ENCODE measurements at places on chromosomes 7 and 10. TPM values are rescaled to one million over a fixed set of nuclear protein-coding genes. Genes with fewer than 3 reads are reported as not detected.

Gene TMEM106B
- total RNA-seq = 57.2 TPM

Gene PARG
- 22.9 TPM for total RNA-seq

DNA sequence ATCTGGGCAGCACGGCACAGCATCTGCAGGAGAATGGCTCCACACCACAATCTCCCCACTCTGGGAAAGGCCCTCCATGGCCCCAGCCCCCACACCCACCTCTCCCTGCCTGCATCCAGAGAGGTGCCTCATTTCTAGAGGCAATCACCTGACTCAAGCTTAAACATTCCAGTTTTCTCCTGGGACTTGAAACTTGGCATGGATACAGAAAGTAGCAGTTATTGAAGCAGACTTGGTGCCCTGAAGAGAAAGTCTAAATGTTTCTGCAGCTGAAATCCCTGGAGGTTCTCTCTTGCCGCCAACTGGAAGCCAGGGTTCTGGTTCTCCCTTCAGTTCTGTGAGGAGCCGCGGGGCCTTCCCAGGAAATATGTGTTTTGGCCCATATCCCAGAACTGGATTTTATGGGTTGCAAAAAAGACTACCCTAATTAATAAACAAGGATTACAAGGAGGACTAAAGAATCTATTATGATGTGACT lies 122.8 kb downstream of the SKIDA1 start:
- DNase-seq = no peak

GRCh38 chr7:55121249-55121648 lies 102.4 kb downstream of the EGFR start:
- DNase-seq = no peak

DNA sequence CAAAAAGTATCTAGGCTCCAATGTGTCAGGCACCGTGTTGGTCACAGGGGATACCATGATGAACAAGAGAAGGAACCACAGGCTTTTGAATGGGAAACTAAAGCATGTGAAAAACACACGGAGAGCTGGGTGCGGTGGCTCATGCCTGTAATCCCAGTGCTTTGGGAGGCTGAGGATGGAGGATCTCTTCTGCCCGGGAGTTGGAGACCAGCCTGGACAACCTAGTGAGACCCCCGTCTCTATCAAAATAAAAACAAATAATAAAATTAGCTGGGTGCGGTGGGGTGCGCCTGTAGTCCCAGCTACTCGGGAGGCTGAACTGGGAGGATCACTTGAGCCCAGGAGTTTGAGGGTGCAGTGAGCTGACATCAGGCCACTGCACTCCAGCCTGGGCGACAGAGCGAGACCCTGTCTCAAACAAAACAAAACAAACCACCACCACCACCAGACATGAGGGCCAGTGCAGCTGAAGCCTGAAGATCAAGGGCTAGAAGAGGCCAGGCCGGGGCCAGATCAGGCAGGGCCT lies 611 bp upstream of the COPS6 start:
- no peak for DNase-seq

DNA sequence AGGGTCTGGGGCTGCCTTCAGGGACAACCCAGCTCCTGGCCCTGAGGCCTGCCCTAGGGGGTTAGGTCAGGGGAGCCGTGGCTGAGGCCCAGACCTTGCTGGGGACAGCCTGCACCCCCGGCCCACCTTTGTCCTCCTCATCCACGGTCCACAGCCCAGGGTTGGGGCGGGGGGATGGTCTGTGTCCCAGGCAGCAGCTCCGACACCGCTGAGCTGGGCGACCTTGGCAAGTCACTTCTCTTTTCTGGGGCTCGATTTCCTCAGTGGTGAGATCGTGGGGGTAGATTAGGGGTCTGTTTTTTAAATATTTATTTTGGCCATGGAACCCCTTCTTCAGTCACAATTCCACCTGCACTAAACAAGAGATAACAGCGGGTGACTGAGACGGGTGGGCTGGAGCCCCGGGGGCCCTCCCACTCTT lies 30.9 kb downstream of the DNAJB12 start:
- DNase-seq = no peak

DNA sequence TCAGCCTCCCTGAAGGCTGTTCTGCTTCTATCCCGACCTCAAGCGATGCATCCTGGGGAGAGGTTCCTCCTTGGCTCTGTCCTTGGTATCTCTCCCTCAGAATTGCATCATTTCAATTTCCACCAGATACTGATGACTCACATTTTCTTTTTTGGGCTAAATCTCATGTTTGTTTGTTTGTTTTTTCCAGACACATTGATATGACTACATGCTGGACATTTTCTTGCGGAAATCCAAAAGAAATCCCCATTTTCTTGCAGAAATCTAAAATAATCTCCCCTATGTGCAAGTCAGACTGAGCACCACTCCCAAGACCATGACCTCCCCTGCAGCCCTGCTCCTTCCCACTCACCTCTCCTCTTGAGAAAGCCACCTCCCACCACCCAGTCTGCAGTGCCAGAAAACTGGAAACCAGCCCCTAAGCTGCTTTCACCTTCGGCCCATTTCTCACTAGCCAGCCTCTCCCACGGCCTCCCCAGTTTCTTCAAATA lies 260.2 kb upstream of the PRKCQ start:
- DNase-seq = no peak

- peak; percentile 85 for DNase-seq
Measured at GRCh38 chr10:98045785-98046389, 15.5 kb upstream of the CRTAC1 start.

- DNase-seq = no peak
Measured at GRCh38 chr7:83861-84632, 108.3 kb upstream of the FAM20C start.

DNA sequence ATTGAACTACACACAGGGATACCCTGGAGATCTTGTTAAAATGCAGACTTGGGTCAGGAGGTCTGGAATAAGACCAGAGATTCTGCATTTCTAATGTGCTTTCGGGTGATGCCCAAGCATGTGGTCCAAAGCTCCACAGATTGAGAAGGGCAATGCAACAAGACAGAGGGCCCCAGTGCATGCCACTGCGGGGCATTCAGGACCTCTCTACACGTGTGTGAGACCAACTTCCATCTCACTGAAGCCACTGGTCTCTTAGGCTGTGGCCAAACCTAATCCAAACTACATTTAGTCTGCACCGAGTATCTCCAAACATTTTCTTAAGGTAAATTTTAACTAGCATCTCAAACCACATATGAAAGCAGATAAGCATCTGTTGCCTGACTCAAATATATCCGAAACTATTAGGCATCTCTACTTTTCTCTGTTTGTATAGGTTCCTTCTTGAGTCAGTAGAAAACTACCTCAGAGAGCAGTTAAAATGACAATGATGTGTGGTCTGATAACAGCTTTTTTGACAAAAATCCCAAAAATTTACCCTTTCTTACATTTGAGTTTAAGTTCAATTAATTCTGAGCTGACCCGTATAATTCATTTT lies 107.5 kb downstream of the ELMO1 start:
- no peak for DNase-seq

GRCh38 chr10:60351191-60351853 lies 38.4 kb downstream of the ANK3 start:
- DNase-seq = peak; percentile 89
